ENCODE measurements at places on chromosomes 1 and 21. TPM values are rescaled to one million over a fixed set of nuclear protein-coding genes. Genes with fewer than 3 reads are reported as not detected.

DNA sequence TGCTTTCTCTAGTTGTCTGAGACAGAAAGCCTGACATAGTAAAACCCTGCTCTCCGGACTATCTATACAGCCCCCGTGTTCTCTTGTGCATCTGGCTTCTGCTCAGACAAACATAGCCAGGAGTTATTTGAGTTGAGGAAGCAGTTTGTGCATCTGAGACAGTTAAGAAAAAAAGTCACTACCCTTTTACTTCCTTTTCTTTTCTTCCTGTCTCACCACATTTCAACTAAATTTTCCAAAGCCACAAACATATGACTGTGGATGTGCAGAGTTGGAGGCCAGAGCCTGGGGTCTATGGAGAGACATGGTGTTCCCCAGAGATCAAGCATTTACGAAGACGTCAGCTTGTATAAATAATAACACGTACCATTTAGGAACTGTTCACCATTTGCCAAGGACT is 158.5 kb upstream of the FGGY start:
- no peak for DNase-seq

DNA sequence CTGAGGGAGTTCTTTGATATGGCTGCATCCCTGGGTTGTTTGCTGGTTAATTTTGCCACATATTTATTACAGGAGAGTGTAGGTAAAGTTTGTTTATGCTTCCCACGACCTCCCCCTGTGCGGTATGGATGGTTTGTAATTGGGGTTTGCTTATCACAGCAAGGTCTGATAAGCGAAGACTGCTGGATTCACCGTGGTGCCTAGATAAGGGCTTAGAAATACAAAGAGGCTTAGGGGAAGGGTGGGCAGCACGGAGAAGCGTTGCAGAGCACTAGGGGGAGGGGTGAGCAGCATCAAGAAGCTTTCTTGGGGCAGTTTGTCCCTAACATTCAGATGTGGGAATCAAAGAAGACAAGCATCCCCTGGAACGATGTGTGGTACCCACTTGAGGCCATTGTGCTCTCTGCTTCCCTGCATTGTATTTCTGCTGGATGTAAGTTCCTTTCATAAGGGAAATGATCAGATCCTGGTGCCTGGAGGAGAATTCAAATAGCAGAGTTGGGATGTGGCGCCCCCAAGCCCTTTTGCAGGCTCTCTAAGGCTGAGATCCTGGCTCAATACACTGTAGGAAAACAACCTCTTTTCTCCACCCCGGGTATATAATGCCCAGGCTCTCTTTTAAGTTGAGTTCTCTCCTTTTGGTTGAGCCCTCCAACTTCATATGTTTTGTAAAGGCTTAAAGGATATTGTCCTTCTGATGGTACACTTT is 598.1 kb upstream of the ADGRL4 start:
- DNase-seq: no peak

GRCh38 chr1:92949937-92950817 is 11.1 kb downstream of the DIPK1A start:
- DNase-seq: peak; percentile 61

DNA sequence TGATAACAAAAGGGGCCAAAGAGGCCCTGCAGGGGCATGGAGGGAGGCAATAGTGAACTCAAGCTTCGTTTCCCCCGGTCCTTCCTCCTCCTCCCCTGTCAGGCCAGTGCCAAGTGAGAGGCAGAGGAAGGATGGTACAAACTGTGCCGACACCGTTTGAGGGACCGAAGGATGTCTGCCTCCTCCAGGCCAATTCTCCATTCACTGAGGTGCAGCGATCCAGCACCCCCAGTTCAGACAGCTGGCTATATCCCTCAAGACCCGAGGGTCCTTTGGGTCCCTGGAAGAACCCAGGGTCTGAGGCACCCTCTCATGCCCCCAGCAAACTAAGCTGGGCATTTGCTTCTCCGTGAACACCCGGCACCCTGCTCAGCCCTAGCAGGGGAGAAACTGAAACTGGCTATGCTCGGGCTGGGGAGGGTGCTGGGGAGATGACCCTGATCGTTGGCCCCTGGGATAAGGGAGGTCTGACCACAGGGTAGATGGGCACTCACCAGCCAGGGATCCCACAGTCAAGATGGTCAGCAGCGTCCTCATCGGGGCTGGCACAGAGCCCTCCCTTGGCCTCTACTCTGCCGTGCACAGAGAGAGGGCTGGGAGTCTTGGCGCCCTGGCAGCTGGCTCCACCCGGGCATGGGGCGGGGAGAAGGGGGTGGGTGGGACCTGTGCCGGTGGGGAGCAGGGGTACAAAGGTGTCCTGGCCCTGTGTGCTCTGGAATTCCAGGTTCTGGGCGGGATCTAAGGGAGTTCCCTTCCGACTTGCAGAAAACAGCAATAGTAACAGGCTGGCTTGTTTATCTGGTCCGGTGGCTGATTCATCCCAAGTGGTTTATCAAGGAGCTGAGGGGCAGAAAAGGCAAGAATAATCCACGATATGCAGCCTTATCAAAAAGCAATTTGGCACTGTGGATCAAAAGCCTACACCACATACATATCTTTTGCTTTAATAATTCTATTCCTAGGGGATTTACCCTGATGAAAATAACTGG is at the start of gene IL22RA1:
Gene IL22RA1, minus strand, starts transcription at position 595 of the 989 bp plus-strand sequence. Its CDS starts 58 bp downstream, at position 537.
- no peak for DNase-seq

DNA sequence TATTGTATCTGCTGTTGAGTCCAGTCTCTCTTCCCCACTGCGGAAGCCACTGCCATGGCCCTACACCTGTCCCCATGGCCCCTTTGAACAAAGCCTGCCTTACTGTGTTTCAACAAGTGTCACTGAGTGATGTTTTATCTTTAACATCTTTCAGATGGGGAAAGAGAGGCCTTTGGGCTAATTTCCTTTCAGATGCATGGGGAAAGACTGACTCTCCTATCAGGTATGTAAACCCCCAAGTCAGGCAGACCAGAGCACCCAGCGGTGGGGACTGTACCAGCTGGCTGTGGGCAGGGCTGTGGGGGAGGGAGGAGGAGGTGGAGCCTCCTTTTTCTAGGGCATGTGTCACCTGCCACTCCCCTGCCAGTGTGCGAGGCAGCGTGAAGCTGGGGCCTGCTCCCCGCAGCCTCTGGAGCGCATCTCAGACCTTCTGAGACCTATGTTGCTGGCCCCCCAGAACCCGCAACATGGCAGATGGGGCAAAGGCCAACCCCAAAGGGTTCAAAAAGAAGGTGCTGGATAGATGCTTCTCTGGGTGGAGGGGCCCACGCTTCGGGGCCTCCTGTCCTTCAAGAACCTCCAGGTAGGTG is at the start of gene PLA2G2F:
Gene PLA2G2F, plus strand, starts transcription at position 363 of the 590 bp plus-strand sequence. Its CDS starts 105 bp downstream, at position 468.
- no peak for DNase-seq

Gene PCNX2
- 4.8 TPM for polyA plus RNA-seq

DNA sequence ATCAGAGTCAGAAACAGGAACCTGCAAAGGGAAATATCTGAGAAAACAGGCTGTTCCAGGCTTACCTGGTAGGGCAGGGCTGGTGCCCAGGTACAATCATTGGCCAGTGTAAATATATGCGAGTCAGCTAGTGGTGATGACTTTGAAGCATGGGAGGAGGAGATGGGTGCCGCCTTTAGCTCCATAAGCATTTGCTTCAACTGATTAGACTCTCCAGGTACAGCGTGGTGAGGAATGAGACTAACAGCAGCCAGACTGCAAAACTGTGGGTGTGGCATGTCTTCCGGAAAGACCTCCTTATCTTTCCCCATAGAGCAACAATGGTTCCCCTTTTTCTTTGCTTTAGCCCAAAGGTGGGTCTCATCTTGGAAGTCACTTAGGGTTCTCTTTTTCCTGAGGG is 137.2 kb downstream of the LRIG2 start:
- DNase-seq: no peak
